ENCODE measurements at places on chromosomes 16 and 17.

DNA sequence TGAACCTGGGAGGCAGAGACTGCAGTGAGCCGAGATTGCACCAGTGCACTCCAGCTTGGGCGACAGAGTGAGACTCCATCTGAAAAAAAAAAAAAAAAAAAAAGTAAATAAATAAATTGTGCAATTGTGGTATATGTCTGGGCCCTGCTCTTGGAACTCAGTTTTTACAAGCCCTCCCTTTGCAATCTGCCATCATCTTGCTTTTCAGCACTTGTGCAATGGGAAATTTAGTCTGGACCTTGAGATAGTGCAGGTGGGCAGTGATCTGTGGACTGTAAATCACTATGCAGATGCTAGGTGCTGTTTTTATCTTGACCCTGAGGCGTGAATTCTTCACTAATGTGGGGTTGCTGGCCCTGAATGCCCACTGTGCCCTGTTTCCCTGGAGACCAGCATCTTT is 6.5 kb upstream of the RAP1GAP2 start:
- no peak for DNase-seq

DNA sequence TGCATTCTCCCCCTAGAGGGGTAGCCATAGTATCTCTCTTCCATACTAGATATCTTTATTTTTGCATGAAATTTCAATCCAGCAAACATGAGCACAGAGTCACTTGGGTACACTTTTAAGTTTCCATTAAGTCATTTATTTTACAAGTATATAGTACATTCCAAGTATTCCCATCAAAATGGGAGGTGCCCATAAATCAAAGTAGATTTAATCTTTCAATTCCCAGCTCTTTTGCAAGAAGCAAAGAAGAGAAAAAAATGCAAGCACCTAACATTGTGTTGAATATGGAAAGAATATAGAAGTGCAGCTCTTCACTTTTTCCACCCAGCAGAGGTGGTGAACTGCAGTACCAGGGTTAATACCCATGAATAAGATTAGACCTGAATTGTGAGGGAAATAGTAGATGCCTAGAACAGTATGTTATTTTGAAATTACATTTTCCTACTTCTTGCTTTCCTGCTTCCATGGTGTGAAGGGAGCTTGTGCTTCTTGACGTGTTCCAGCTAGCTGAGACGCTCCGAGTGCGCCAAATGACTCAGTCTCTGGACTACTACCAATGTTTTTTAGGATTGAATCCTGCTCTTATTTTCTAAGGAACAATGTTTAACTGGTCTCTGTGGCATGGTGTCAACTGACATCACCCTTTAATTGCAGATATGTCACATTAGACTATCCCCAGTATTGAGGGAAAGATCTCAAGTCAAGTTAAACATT is 151.1 kb upstream of the MAF start:
- DNase-seq, result no peak

DNA sequence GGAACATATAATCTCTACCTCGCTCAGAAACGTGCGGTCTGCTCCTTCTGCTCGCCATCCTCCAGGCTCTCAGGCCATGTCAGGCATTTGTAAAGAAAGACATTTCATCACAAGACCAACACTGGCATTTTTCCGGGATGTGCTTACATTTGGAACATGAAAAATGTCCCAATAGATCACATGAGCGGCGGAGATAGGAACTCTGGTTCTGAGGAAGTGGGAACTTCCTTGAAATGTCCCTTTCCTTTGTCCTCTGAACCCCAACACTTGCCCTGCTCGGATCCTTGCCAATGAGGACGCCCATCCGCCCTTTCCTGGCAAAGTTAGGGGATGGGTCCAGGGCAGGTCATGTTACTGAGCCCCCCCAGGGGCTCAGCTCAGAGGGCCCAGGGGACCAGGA is 130.5 kb downstream of the MAF start:
- no peak for DNase-seq

GRCh38 chr16:473046-474043 is 47.9 kb downstream of the RAB11FIP3 start:
- no peak for DNase-seq

GRCh38 chr17:921161-921560 is 58.4 kb downstream of the NXN start:
- no peak for DNase-seq

DNA sequence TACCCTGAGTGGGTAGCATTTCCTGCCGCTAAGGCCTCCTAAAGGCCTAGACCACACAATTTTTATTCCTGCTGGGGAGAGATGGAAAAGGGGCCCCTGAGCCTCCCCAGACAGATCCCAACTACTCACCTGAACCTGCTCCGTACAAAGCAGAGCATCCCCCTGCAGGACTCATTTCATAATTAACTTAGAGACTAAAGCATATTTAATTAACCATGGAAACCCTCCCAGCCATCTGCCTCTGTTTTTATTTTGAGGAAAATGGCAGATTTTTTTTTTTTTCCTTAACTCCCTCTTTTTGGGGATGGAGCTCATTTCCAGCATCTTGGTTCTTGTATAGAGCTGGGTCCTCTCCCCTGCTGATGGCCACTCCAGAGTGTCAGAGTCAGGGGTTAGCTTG is 96.5 kb upstream of the CRHR1 start:
- no peak for DNase-seq

- DNase-seq, result no peak
These were observed 38.5 kb downstream of the ERCC4 start for GRCh38 chr16:13958474-13958873.

GRCh38 chr16:53912155-53912554 is 208.2 kb downstream of the FTO start:
- peak; percentile 5 for DNase-seq

DNA sequence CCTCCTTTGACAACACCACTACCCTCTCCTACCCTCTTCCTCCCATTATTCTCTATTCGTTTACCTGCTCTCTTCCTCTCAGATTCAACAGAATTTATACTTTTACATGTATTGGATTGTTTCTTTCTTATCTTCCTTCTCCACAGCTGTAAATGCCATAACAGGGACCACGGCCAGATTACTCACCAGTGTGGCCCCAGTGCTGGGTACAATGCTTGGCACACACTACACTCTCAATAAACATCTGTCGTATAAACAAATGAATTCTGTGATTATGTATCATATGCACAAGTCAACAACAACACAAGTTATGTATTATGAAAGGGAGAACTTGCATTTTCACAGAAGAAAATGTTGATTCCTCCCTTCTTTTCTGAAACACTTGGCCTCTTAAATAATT is 20.0 kb downstream of the AARSD1 start:
- no peak for DNase-seq

GRCh38 chr16:67183-67791 is 5.1 kb downstream of the RHBDF1 start:
- no peak for DNase-seq

DNA sequence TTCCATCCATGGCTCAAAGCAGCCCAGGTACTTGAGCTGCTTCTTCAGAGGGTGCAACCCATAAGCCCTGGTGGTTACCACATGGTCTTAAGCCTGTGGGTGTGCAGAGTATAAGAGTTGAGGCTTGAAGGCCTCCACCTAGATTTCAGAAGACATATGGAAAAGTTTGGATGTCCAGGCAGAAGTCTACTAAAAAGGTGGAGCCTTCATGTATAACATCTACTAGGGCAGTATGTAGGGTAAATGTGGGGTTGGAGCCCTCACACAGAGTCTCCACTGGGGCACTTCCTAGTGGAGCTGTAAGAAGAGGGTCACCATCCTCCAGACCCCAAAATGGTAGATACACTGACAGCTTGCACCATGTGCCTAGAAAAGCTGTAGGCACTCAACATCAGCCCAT is 120.9 kb downstream of the HS3ST3A1 start:
- no peak for DNase-seq

DNA sequence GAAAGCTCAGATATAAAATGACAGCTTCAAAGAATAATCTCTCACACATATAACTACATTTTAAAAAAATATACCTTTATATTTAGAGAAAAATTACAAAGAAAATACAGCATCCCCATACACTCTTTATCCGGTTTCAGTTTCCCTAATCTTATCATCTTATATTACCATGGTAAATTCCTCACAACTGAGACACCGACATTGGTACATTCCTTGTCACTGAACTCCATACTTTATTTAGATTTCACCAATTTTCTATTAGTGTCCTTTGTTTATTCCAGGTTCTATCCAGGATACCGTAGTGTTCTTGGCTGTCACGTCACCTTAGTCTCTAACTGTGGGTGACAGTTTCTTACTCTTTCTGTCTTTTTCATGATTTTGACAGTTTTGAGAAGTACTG is 22.0 kb upstream of the ABCA10 start:
- no peak for DNase-seq

GRCh38 chr16:89957216-89957785 is 8.7 kb downstream of the DEF8 start:
- no peak for DNase-seq
